ENCODE measurements at places on chromosomes 16 and 17. TPM values are rescaled to one million over a fixed set of nuclear protein-coding genes. Genes with fewer than 3 reads are reported as not detected.
A peak's percentile ranks its signal among the peaks of the same experiment; 100 is the strongest.

GRCh38 chr16:75423723-75424104 lies 9.6 kb downstream of the CFDP1 start:
- ATAC-seq, result no peak

The VMO1 gene
- total RNA-seq, result 2.3 TPM

The SDR42E1 gene
- 14.5 TPM for total RNA-seq

The ZFPM1 gene
- 3.2 TPM for total RNA-seq

- peak; percentile 8 for ATAC-seq
Observed at GRCh38 chr16:87828907-87829621, 40.2 kb downstream of the SLC7A5 start.

GRCh38 chr17:11636771-11637170 lies 38.5 kb downstream of the DNAH9 start:
- no peak for ATAC-seq

- no peak for ATAC-seq
Observed at GRCh38 chr17:48722201-48722907, at the start of gene PRAC1. TSS of gene PRAC1 (minus strand) at chr17:48722518. CDS start at chr17:48722392, 126 bp downstream.

DNA sequence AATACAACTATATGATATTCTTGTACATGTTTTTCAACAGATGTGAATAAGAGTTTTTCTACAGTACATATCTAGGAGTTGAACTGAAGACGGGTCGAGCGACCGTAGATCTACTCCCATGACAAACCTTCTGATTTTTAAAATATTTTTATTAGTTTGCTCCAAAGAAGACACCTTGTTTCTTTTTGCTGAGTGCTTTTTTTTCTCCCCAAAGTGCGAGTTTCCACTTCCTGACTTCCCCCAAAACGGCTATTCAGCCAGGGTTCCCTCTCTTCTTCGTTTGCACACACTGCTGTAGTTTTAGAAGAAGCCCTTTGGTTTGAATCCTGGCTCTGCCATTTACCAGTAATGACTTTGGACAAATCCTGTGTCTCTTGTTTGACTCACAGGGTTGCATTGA lies 241.7 kb upstream of the MAF start:
- no peak for ATAC-seq

The NRN1L gene
- total RNA-seq, result not detected

GRCh38 chr17:40068129-40068581 lies 5.4 kb downstream of the THRA start:
- ATAC-seq, result no peak

DNA sequence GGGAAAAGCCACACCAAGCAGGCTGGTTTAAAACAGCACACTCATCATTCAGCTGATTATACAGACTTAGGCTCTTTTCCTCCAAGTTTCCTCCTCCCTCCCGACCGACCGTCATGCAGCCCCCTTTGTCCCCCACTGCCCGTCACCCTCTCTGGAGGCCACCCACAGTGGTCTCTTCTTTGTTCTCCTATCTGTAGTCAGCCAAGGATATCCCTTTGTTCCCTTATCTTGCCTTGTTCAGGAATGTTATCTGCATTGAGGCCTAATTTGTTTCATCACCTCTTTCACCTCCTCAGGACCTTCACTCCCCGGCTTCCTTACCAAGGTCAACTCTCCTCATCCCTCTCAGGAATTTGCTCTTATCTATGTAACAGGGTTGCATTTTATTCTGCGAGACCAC lies 186.4 kb upstream of the CDH13 start:
- no peak for ATAC-seq

The ERCC4 gene
- 5.3 TPM for total RNA-seq

- ATAC-seq, result no peak
Observed at GRCh38 chr17:12667299-12667958, 1.7 kb downstream of the MYOCD start.

GRCh38 chr16:48247311-48247710 lies at the start of gene ABCC11:
TSS of gene ABCC11 (minus strand) at chr16:48247539. CDS start at chr16:48231921, 15,618 bp downstream.
- no peak for ATAC-seq

The CD7 gene
- total RNA-seq, result 0.80 TPM

- ATAC-seq, result no peak
Observed at GRCh38 chr17:1870592-1870991, 40.8 kb downstream of the RPA1 start.

DNA sequence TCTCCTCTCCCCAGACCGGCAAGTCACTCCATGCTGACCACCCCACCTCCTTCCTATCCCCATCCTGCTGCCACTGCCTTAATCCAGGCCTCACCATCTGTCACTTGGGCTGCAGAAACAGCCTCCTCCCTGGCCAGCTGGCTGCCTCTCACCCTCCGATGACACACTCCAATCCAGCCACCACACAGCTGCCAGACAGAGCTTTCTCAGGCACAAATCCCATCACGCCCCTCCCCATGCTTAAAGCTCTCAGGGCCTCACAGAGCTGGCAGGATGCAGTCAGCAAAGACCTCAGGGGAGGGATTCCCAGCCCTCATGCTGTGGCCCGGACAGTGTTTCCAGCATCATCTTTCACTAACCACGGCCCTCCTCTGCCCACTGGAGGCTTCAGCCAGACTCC lies 13.7 kb downstream of the CAMKK1 start:
- no peak for ATAC-seq

DNA sequence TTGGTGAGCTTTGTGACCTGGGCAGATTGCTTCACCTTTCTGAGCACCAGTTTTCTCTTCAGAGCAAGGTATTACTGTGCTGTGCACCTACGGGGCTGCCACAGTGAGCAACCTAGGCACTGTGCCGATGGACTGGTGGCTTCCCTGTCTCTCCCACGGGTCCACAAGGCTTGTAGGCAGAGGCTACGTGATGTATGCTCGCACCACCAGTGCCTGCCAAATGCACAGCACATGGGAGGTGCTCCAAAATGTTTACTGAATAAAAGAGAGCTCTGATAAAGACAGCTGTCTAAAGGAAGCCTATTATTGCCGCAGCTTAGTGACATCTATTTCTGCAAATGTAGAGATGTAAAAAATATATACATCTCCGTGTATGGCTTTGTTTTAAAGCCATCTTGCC lies 139.2 kb downstream of the CDK5R1 start:
- no peak for ATAC-seq

The ACSM2A gene
- not detected for total RNA-seq

The CHST4 gene
- 0.16 TPM for total RNA-seq

The XAF1 gene
- total RNA-seq, result 13.0 TPM

The ATP1B2 gene
- 0.36 TPM for total RNA-seq

DNA sequence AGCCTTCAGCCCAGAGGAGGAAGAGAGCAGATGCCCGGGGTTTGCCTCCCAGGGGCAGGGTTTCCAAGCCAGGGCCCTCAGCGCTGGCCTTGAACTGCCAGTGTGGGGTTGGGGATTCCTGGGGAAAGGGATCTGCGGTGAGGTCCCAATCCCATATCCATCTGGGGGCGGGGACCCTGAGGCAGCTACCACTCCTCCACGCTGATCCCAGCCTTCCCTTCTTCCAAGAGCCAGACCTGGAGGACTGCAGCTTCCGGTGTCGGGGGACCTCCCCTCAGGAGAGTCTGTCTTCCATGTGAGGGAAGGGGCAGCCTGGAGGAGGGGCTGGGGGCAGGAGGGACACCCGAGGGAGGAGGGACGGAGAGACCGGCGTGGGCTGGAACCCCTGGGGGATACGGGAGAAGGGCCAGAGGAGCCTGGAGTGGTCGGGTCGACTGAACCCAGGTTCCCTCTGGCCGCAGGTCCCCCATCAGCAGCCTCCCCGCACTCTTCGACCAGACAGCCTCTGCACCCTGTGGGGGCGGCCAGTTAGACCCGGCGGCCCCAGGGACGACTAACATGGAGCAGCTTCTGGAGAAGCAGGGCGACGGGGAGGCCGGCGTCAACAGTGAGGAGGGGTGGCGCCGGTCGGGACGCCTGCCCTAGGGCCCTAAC lies 10.7 kb upstream of the CISD3 start:
- peak; percentile 3 for ATAC-seq

DNA sequence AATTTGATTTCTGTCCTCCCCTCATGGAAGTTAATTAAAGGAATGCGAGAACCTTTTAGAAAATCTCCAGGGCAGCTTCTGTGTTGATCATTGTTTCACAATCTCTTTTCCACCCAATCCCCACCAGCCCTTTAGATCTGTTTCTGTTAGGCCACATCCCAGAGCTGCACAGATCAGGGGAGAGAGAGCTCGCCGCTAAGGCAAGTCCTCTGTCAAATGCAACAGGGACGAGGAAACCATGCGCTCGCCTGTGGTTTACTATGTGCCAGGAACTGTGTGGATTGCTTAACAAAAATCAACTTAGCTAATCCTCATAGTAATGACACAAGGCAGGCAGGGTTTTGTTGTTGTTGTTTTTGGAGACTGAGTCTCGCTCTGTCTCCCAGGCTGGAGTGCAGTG lies 115.4 kb downstream of the SALL1 start:
- no peak for ATAC-seq

DNA sequence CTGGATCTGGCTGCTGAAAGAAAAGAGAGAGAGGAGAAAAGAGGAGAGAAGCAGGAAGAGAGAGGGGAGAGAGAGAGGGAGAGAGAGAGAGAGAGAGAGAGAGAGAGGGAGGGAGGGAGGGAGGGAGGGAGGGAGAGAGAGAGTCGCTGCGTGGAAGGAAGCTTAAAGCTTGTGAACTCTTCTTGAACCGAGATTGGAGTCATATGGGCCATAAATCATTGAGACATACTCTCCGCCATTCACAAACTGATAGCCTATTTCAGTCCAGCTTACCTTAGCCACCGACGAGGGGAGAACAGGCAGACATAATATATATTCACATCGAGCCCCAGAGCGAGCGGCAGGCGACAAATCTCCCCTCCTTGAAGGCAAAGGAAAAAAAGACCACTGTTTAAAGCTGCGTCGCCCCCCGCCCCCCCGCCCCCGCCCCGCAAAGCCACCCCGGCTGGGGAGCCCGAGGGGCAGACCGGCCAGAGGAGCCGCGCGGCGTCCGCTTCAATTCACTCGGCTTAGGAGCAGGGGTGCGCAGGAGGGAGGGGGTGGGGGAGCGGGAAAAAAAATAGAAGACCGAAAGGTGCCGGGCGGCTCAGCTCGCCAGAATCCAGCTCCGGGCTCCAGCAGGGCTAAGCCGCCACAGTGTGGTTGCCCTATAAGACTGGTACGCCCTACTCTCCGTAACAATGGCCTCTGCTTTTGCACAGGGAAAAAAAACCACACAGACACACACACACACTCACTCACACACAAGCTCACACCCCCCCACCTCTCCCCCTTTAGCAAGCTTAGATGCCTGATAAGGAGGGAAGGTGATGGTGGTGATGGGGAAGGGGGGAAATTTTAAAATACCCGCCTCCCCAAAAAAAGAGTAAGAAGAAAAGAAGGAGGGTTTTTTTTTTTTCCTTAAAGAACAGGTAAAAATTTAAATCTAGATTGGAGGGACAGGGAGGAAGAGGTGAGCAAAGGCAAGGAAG lies 10.6 kb upstream of the HOXB2 start:
- ATAC-seq, result peak; percentile 72

The ADAMTS18 gene
- total RNA-seq, result not detected

DNA sequence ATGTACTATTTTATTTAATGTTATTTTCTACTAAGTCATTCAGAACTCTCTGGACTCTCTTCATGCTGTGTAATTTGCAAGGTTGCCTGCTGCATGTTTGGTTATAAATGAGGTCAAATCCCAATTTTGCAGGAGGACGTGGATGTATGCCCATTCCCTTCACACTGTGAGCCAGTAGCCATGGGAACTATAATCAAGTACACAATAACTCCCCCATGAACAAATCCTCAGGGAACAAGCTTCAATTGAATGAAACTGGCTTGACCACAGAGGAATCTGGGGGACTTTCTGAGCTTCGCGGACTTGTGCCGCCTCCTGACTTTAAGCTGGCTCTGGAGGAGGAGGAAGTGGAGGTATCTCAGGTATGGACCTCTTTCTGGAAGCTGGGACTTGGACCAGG lies 14.6 kb upstream of the KCTD13 start:
- ATAC-seq, result no peak

- ATAC-seq, result no peak
Observed at GRCh38 chr16:50928065-50928464, 186.2 kb downstream of the CYLD start.

DNA sequence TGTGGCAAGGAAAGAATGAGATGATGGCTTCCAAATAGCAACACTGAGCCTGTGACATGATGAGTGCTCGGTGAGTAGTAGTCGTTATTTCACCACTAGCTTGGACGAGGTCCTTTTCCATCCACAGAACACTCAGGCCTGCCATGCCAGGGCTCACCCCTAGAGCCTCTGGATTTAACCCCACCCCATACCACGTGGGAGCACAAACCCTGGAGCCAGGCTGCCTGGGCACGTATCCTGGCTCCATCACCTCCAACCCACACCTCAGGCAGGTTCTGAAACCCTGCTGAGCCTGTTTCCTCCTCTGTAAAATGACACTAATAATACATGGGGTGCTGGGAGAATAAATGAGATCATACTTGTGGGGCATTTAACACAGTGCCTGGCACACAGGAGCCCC lies 192.4 kb downstream of the KATNIP start:
- ATAC-seq, result peak; percentile 100

DNA sequence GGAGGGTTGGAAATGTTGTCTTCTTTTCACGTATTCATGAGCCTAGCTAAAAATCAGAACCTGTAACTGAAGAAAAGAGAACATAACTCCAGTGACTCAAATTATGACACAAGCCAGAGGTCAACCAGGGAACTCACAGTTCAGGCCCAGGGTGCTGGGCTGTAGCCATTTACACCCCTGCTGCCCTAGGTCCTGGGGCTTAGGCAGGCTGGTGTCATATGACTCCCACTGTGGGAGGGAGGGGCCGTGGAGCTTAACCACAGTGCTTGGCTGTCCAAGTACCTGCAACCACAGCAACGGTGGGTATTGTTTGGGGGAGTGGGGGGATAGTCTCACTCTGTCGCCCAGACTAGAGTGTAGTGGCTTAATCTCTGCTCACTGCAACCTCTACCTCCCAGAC lies 71.1 kb upstream of the AMZ2 start:
- ATAC-seq, result no peak

- no peak for ATAC-seq
Observed at GRCh38 chr16:10564591-10564990, 15.8 kb downstream of the EMP2 start.

DNA sequence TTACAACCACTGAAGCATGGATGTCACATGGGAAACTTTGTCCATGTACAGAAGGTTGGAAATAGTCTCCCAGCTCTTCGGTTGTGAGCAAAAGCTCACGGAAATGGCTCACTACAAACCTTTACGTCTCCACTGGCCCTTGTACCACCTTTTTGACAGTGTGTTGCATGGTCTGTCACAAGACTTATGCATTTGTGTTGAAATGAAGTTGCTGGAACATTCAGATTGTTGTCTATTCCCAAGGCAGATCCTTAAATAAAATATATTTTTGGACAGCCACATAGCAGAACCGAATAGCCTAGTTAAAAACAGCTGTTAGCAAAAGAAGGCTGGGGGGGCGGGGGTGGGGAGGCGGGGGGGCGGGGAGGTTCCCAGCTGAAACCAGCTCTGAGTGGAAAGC lies 39.2 kb downstream of the KNOP1 start:
- no peak for ATAC-seq

- peak; percentile 26 for ATAC-seq
Observed at GRCh38 chr16:50088302-50088701, 22.5 kb downstream of the HEATR3 start.

GRCh38 chr17:47305302-47305923 lies 18.3 kb upstream of the EFCAB13 start:
- peak; percentile 48 for ATAC-seq

The WFIKKN2 gene
- total RNA-seq, result not detected

- no peak for ATAC-seq
Observed at GRCh38 chr17:61475726-61476125, 23.5 kb downstream of the TBX4 start.

GRCh38 chr16:88633684-88634140 lies 4.7 kb upstream of the IL17C start:
- ATAC-seq, result peak; percentile 42

Measured in esophagus mucosa (tissue), 1 donor.